ENCODE measurements at places on chromosomes 1 and 21. TPM values are rescaled to one million over a fixed set of nuclear protein-coding genes. Genes with fewer than 3 reads are reported as not detected.

GRCh38 chr1:155202731-155203515 lies 4.8 kb downstream of the THBS3 start:
- no peak for DNase-seq
- no peak overlapping the region for H3K4me3 ChIP-seq
- peaks cover 14% of the 10 kb centered on the region for H3K36me3 ChIP-seq
- peaks cover 13% of the 10 kb centered on the region for H3K4me1 ChIP-seq
- H3K27ac ChIP-seq, result no peak overlapping the region

DNA sequence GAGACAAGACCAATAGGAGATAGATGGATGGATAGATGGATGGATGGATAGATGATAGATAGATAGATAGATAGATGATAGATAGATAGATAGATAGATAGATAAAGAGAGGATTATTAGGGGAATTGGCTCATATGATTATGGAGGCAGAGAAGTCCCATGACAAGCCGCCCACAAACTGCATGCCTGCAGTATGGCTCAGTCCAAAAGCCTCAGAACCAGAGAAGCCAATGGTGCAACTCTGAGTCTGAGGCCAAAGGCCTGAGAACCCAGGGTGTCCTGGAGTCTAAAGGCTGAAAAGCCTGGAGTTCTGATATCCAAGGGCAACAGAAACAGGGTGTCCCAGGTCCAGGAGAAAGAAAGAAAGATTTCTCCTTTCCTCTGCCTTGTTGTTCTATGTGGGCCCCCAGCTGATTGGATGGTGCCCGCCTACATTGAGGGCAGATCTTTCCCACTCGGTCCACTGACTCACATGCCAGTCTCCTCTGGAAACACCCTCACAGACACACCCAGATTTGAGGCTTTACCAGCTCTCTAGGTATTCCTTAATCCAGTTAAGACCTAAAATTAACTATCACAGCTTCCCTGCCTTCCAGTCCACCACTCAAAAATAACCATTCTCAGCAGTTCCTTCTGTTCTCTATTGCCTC lies 39.6 kb upstream of the IRF2BP2 start:
- H3K27ac ChIP-seq, result no peak overlapping the region
- DNase-seq, result no peak
- H3K4me3 ChIP-seq, result no peak overlapping the region
- no peaks in the 10 kb centered on the region for H3K27me3 ChIP-seq
- H3K36me3 ChIP-seq, result no peaks in the 10 kb centered on the region

Gene S100A7A
- not detected for polyA plus RNA-seq

Gene RNF19B
- 31.3 TPM for polyA plus RNA-seq

GRCh38 chr1:233518344-233518743 lies 95.6 kb upstream of the KCNK1 start:
- H3K27ac ChIP-seq, result no peak overlapping the region
- H3K4me3 ChIP-seq, result no peak overlapping the region
- DNase-seq, result no peak
- H3K27me3 ChIP-seq, result no peaks in the 10 kb centered on the region

DNA sequence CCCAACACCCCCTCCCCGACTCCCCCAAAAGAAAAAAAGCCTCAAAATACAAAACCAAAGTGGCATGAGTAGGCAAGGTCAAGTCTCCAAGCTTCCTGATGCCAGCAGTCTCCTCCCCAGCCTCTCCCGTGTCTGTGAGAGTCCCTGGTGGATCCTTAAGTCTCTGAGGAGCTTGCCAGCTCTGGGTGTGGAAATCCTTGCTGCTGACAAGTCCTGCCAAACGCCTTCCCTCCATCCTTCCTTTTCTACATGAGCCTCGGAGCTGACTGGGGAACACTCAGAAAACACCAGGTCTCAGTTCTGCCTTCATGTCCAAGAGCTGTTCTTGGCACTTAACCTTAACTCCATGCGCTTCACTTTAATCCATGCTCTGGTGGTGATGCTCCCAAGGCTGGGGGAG lies 3.7 kb upstream of the ETV3L start:
- H3K27me3 ChIP-seq, result peaks cover 46% of the 10 kb centered on the region
- no peaks in the 10 kb centered on the region for H3K36me3 ChIP-seq

DNA sequence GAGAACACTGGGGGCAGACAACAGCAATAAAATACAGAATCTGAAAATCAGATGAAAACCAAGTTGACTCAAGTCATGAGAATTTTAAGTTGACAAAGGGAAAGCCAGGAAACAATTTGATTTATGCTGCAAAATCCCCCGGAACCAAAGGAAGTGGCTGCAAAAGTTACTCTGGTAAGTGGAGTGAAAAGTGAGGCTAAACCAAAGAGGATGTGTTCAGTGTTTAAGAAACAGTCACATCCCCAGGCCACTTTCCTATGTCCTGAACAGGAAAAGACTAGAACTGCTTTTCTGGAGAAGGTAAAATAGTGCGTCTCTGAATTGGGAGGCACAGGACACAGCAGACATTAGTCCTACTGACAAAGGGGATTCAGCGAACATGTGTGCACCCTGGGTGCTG lies 5.9 kb downstream of the TARBP1 start:
- no peak for DNase-seq
- no peak overlapping the region for H3K4me3 ChIP-seq
- no peaks in the 10 kb centered on the region for H3K27me3 ChIP-seq
- no peak overlapping the region for H3K27ac ChIP-seq
- H3K36me3 ChIP-seq, result peaks cover 6% of the 10 kb centered on the region

Gene CHODL
- polyA plus RNA-seq, result 1.2 TPM

GRCh38 chr1:3692598-3692997 lies 40.3 kb downstream of the TP73 start:
- peaks cover 5% of the 10 kb centered on the region for H3K27me3 ChIP-seq
- no peak overlapping the region for H3K4me3 ChIP-seq
- no peak for DNase-seq
- H3K27ac ChIP-seq, result no peak overlapping the region
- peaks cover 9% of the 10 kb centered on the region for H3K4me1 ChIP-seq

DNA sequence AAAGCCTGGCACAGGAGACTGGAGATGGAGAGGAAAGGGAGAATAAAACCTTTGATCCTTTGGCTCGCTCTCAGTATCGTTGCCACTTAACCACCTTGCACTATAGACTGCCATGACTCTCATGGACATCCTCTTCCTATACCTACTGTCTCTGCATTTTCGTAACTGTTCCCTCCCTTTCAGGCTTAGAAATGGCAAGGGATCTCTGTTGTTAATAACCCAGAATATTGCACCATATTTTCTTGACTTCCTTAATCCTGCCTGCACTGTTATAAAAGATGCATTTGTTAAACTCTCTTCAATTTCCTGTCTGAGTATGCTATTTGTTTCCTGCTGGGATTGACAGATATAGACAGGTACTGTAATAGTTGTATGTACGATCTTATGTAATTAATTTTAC lies 38.6 kb downstream of the CYYR1 start:
- no peaks in the 10 kb centered on the region for H3K4me1 ChIP-seq
- no peaks in the 10 kb centered on the region for H3K36me3 ChIP-seq
- no peak overlapping the region for H3K4me3 ChIP-seq

Gene PDE4B
- 9.3 TPM for polyA plus RNA-seq

DNA sequence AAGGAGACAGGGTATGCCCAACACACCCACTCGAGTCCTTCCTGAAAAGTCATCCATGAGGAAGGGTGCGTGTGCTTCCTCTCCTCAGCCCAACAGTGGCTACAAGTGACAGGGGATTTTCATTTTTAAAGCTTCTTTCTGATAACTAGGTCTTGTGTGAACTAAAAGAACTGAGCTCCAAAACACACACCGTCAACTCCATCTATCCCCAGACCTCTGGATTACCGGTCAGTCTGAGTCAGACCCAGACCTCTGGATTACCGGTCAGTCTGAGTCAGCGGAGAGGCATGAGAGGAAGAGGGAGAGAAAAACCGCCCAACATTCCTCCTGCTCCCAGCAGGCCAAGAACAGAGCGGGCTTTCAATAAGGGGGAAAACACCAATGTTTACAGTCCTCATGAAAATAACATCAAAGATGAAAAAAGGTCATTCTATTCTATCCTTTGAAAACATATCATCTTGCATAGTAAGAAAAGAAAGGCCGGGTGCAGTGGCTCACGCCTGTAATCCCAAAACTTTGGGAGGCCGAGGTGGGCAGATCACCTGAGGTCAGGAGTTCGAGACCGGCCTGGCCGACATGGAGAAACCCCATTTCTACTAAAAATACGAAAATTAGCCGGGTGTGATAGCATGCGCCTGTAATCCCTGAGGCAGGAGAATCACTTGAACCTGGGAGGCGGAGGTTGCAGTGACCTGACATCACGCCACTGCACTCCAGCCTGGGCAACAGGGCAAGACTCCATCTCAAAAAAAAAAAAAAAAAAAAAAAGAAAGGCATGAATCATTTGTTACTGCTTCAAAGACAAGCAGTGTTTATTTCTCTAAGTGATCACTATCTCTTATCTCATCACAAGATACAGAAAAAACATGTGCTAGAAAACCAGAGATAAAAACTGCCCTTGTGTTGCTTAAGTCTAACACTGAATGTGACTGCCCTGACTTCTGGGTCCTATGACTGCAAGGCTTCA lies 3.4 kb downstream of the PTTG1IP start:
- H3K4me1 ChIP-seq, result peaks cover 48% of the 10 kb centered on the region
- H3K4me3 ChIP-seq, result no peak overlapping the region
- peaks cover 13% of the 10 kb centered on the region for H3K36me3 ChIP-seq
- H3K27me3 ChIP-seq, result peaks cover 7% of the 10 kb centered on the region
